ENCODE measurements at places on chromosomes 13 and 19. TPM values are rescaled to one million over a fixed set of nuclear protein-coding genes. Genes with fewer than 3 reads are reported as not detected.
A peak's percentile ranks its signal among the peaks of the same experiment; 100 is the strongest.

Gene CASP14
- polyA plus RNA-seq = not detected

Gene ZNF681
- 7.3 TPM for polyA plus RNA-seq

Gene SULT2A1
- polyA plus RNA-seq = 0.23 TPM

Gene ALKBH7
- 46.3 TPM for polyA plus RNA-seq

Gene UBE2L5
- polyA plus RNA-seq = 0.28 TPM

Gene LHB
- 0.57 TPM for polyA plus RNA-seq

DNA sequence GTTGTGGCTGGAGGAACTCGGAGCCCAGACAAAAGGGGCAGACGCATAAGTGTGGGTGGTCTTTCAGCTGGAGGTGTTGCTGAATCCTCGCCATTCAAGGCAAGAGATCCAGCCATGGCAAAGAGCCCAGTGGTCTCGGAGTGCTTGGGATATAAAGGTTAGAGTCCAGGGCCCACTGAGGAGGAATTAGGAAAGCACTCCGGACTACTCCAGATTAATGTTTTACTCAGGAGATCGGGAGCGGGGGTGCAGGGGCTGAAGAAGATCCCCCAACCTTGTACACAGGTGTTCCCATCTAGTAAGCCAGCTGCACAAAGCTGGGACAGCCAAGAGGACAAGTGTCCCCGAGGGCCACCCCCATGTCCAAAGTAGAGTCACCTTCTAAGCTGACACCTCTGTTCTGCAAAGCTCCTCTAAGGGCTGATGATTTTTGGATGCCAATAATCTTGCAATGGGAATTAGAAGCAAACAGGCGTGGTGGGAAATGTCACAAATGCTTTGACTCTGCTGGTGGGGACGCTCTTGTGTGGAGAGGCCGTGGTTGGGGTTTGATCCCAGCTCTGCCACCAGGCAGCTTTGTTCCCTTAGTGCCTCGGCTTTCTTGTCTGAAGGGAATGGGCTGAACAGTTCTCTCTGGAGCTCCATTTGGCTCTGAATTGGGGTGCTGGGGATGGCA is 194.3 kb upstream of the SOX1 start:
- no peaks in the 10 kb centered on the region for H3K4me1 ChIP-seq
- no peaks in the 10 kb centered on the region for H3K36me3 ChIP-seq
- no peak overlapping the region for H3K27ac ChIP-seq
- H3K4me3 ChIP-seq = no peak overlapping the region

GRCh38 chr13:104321756-104322155 is 1255.5 kb upstream of the SLC10A2 start:
- no peaks in the 10 kb centered on the region for H3K27me3 ChIP-seq
- no peak overlapping the region for H3K4me3 ChIP-seq
- H3K4me1 ChIP-seq = no peaks in the 10 kb centered on the region

- H3K4me3 ChIP-seq = no peak overlapping the region
- peaks cover 23% of the 10 kb centered on the region for H3K4me1 ChIP-seq
- H3K27ac ChIP-seq = peak overlapping the region; percentile 42
- no peaks in the 10 kb centered on the region for H3K36me3 ChIP-seq
- DNase-seq = no peak
- H3K27me3 ChIP-seq = no peaks in the 10 kb centered on the region
Observed at GRCh38 chr13:110262082-110262436, 44.9 kb downstream of the COL4A1 start.

DNA sequence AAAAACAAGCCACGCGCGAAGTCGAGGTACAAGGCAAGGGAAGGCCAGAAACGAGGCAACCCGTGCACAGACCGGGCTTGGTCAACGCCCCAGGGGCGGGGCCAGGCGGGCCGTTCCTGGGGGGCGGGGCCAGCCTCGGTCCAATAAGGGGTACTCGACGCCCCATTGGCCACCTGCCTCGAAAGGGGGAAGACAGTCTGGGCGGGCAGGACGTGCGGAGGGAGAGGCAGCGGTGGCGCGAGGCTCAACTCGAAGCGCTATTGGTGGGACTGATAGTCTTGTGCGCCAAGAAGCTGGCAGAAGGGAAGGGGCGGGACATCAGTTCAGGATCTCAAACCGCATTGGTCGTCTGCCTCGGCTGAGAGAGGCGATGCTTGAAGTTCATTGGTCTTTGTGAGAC is at the start of gene LYPD4:
LYPD4 (minus strand) TSS at position 83 of the 400 bp plus-strand sequence. CDS start 5,398 bp downstream, outside the sequence.
- DNase-seq = no peak
- peaks cover 29% of the 10 kb centered on the region for H3K27me3 ChIP-seq
- no peak within 1 kb of the TSS for H3K27ac ChIP-seq
- H3K36me3 ChIP-seq = no peaks in the 10 kb centered on the region
- no peaks in the 10 kb centered on the region for H3K4me1 ChIP-seq
- H3K4me3 ChIP-seq = no peak within 1 kb of the TSS

GRCh38 chr19:44572581-44572900 is 40.8 kb upstream of the IGSF23 start:
- H3K27me3 ChIP-seq = no peaks in the 10 kb centered on the region
- no peak overlapping the region for H3K27ac ChIP-seq
- no peak for DNase-seq
- H3K4me1 ChIP-seq = no peaks in the 10 kb centered on the region
- H3K36me3 ChIP-seq = no peaks in the 10 kb centered on the region

DNA sequence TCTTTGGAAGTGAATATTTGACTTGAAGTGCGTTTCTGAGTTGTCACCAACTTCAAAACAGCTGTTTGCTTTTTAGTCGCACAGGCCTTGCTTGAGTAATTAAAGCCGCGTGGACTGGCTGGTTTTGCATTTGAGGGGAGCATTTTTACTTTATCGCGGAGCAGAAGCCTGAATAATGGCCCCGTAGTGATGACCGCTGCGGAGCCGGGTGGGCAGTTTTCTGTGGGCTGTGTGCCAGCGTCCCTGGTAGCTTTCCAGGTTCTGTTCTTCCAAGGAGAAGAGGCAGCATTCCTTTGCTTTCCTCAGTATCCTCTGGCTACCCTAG is 1.1 kb downstream of the NAA16 start:
- DNase-seq = no peak
- no peaks in the 10 kb centered on the region for H3K36me3 ChIP-seq
- H3K27me3 ChIP-seq = no peaks in the 10 kb centered on the region
- H3K4me1 ChIP-seq = peaks cover 50% of the 10 kb centered on the region
- H3K27ac ChIP-seq = peak overlapping the region; percentile 97

DNA sequence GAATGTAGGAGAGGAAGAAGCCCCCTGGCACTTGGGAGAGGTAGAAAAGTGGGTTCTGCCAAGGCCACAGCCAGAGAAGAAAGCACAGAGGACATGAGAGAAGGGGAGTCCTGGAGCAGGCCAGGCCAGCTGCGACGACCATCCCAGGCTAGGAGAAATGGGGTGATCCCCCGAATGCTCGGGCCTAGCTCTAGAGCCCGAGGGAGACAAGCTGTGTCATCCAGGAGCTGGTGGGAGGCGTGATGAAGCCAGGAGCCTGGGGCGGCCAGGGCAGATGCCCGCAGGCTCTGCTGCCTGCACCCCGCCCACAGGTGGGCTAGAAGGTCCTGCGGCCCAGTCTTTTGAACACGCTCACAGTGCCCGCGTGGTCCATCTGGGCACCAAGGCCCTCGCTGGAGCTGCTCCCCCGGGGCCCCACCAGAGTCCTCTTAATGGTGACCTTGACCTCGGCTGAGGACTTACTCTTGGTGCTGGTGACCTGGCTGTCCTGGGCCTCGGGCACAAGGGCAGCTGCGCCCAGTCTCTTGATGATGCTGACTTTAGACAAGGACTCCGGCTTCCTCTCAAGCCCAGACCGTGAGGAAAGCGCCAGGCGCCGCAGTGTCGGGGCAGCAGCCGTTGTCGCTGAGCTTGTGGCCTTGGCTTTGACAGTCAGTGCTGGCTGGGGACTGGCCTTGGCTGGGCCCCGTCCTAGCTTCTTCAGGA is 26.5 kb downstream of the C19orf47 start:
- H3K27me3 ChIP-seq = no peaks in the 10 kb centered on the region
- no peaks in the 10 kb centered on the region for H3K36me3 ChIP-seq
- H3K4me1 ChIP-seq = no peaks in the 10 kb centered on the region
- H3K4me3 ChIP-seq = no peak overlapping the region
- DNase-seq = no peak

- no peak overlapping the region for H3K4me3 ChIP-seq
- H3K36me3 ChIP-seq = no peaks in the 10 kb centered on the region
- H3K27me3 ChIP-seq = no peaks in the 10 kb centered on the region
- no peak overlapping the region for H3K27ac ChIP-seq
Observed at GRCh38 chr13:97492257-97492656, 58.3 kb downstream of the RAP2A start.

DNA sequence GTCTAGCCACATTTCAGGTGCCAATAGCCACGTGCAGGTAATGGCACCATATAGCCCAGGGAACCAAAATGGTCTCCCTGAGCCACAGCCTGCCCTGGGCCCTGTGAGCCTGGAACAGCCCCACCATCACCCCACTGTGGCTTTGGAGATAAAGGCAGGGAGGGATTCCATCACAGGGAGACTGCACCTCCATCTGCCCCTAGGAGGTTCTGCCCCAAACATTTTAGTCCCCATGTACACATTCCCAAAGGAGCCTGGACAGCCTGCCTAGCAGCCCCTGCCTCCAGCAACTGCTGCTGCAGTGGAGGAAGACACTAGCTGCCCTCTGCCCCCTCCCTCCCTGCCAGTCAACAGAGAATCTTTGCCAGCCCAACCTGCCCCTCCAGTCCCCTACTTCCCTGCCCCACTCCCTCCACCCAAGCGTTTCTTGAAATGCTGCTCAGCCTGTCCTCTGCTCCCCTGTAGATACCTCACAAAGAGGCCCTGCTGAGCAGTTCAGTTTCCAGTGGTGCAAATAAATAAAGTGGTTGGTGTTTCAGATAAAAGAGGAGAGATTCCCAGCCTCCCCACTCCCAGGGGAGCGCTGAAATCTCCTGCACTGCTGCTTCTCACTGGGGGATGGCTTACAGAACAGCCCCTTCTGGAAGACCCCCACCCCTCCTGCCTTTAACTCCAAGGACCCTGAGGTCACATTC is 921.8 kb downstream of the UQCRFS1 start:
- no peaks in the 10 kb centered on the region for H3K4me1 ChIP-seq
- DNase-seq = no peak
- no peak overlapping the region for H3K4me3 ChIP-seq
- no peaks in the 10 kb centered on the region for H3K27me3 ChIP-seq
- H3K27ac ChIP-seq = no peak overlapping the region

DNA sequence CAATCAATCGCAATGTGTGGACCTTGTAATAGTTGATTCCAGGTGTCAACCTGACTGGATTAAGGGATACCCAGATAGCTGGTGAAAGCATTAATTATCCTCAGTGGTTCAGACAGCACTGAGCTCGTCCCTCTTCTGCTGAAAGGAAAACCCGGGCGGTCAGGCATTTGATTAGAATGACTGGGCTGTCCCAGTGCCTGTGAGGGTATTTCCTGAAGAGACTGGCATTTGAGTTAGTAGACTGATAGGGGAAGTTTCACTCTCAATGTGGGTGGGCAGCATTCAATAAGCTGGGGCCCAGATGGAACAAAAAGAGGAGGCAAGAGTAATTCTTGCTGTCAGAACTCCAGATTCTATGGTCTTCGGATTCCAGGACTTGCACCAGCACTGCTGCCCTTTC is 31.9 kb downstream of the KPNA3 start:
- DNase-seq = no peak
- no peaks in the 10 kb centered on the region for H3K27me3 ChIP-seq
- H3K36me3 ChIP-seq = no peaks in the 10 kb centered on the region
- H3K27ac ChIP-seq = no peak overlapping the region
- H3K4me3 ChIP-seq = no peak overlapping the region
- no peaks in the 10 kb centered on the region for H3K4me1 ChIP-seq

- no peaks in the 10 kb centered on the region for H3K27me3 ChIP-seq
- no peak overlapping the region for H3K4me3 ChIP-seq
- no peak for DNase-seq
- H3K36me3 ChIP-seq = no peaks in the 10 kb centered on the region
Observed at GRCh38 chr13:74289861-74290773, 155.9 kb upstream of the KLF12 start.

GRCh38 chr13:40540328-40541044 is 126.0 kb downstream of the FOXO1 start:
- H3K27me3 ChIP-seq = no peaks in the 10 kb centered on the region
- no peak for DNase-seq
- H3K4me3 ChIP-seq = no peak overlapping the region
- no peaks in the 10 kb centered on the region for H3K36me3 ChIP-seq
- peak overlapping the region; percentile 46 for H3K27ac ChIP-seq
- peaks cover 3% of the 10 kb centered on the region for H3K4me1 ChIP-seq

GRCh38 chr19:7847664-7848063 is 17.6 kb downstream of the EVI5L start:
- DNase-seq = no peak
- no peak overlapping the region for H3K27ac ChIP-seq
- no peaks in the 10 kb centered on the region for H3K27me3 ChIP-seq
- H3K36me3 ChIP-seq = peaks cover 9% of the 10 kb centered on the region

DNA sequence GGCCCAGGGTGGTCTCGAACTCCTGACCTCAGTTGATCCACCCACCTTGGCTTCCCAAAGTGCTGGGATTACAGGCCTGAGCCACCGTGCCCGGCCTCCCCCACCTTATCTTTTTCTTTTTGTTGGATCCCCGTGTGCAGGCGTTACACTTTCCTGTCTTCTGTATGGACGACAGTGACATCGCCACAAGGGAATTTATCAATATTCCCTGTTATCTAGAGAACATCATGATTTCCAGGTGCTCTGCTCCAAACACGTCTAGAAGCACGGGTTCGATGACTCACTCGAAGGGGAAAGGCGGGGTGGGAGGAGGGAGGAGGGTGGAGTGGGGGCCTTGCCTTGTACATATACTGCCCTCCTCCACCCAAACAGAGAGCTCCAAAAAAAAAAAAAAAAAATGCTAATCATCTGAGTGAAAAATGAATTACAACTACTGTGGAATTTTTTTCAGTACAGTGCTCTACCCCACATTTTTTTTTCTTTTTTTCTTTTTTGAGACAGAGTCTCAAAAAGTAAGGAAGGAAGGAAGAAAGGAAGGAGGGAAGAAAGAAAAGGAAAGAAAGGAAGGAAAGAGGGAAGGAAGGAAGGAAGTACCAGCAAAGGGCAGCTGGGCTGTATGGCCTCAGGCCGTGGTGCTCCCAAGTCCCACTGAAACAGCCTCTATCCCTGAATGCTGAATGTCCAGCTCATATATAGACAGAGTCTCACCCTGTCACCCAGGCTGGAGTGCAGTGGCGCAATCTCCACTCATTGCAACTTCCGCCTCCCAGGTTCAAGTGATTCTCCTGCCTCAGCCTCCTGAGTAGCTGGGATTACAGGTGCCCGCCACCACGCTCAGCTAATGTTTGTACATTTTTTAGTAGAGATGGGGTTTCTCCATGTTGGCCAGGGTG is 36.8 kb downstream of the INSR start:
- H3K27ac ChIP-seq = no peak overlapping the region
- H3K36me3 ChIP-seq = no peaks in the 10 kb centered on the region
- no peak overlapping the region for H3K4me3 ChIP-seq

DNA sequence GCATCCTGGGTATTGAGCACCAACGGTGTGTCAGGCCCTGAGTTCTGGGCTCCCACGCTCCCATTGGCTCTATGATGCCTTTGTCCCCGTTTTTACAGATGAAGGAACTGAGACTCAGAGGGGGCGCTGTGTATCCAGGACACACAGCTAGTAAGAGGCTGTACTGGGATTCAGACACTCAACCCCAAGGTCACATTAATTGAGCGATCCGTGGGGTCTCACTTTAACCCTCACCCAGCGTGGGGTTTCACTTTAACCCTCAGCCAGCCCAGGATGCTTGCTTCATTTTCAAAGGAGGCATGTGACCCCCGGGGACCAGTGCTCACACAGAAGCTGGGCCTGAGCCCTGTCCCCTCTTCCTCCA is 42.6 kb downstream of the CYP4F22 start:
- H3K36me3 ChIP-seq = no peaks in the 10 kb centered on the region
- no peak overlapping the region for H3K4me3 ChIP-seq
- peaks cover 3% of the 10 kb centered on the region for H3K27me3 ChIP-seq
- DNase-seq = no peak
- no peak overlapping the region for H3K27ac ChIP-seq
- peaks cover 18% of the 10 kb centered on the region for H3K4me1 ChIP-seq
